Activated T-cell treated with anti-CD3 and anti-CD28 coated beads, Interleukin-2, amount 50 U/mL, for 72 hours (primary cell): ENCODE measurements at places on chromosomes 13 and 19. TPM values are rescaled to one million over a fixed set of nuclear protein-coding genes. Genes with fewer than 3 reads are reported as not detected.

KBTBD7 gene
- total RNA-seq, result 4.2 TPM

PRR22 gene
- 4.7 TPM for total RNA-seq

DUS3L gene
- total RNA-seq, result 40.7 TPM

NLRP9 gene
- not detected for total RNA-seq

CGB3 gene
- not detected for total RNA-seq

VSTM2B gene
- total RNA-seq, result not detected

LIM2 gene
- 2.0 TPM for total RNA-seq

PRODH2 gene
- total RNA-seq, result not detected

CFAP97D2 gene
- total RNA-seq, result 1.1 TPM

ADGRE2 gene
- 3.1 TPM for total RNA-seq

SLC8A2 gene
- 0.17 TPM for total RNA-seq

ZNF43 gene
- 39.8 TPM for total RNA-seq

FXYD1 gene
- total RNA-seq, result 1.6 TPM

ZNF85 gene
- 25.0 TPM for total RNA-seq

NR1H2 gene
- 68.2 TPM for total RNA-seq

GPR4 gene
- total RNA-seq, result 0.07 TPM

CGB5 gene
- total RNA-seq, result not detected

NCAN gene
- total RNA-seq, result not detected

DENND1C gene
- total RNA-seq, result 105 TPM

SCN1B gene
- total RNA-seq, result 2.7 TPM

KLK4 gene
- not detected for total RNA-seq

SYDE1 gene
- 1.6 TPM for total RNA-seq

PLD3 gene
- total RNA-seq, result 102 TPM

SMIM24 gene
- 0.62 TPM for total RNA-seq

SELENOV gene
- total RNA-seq, result not detected

STX10 gene
- total RNA-seq, result 89.9 TPM
